NCI-H1694 (cell line): ENCODE measurements at places on chromosomes 4 and X.

GRCh38 chrX:23819385-23820234, 36.6 kb downstream of the SAT1 start:
- no peak for DNase-seq

DNA sequence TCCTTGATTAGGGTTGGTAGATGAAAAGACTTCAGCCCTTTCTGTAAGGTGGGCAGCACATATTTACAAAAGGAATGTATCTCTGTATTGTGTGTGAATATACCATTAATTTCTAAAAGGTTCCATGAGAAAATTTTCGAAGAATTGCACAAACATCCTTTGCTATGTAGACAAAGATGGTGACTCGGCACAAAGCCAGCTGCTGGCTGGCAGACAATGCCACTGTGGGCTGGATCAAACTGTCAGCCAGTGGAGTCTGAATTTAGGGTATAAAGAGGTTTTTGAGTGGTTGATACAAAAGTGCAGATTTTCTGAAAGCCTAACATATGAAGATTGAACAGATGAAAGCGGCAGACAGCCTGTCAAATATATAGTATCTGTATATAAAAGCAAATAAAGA, 5.6 kb upstream of the TXK start:
- DNase-seq: no peak

DNA sequence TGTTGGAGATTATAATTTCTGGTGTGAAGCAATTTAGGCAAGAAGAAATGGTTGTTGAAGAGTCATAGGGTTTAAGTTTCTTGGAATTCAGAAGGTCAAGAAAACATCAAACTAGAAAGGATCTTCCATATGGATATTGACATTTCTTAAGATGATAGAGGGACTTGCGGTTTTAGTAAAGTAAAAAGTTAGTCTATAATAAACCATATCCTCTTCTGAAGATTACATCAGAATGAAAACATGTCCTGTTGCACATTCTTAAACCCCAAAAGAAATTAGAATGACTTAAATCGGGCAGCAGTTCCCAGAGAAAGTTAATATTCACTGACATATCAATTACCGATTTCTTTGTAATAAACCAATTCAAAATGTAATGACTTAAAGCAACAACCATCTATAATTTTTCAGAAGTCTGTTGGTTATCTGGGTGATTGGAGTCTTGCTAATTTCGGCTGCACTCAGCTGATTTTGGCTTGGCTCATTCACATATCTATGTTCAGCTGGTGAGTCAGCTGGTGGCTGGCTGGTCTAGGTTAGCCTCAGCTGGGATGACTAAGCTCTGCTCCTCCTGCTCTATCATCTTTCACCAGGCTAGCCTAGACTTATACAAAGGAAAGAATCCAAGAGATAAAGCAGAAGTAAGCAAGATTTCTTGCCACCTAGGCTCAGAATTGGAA, 24.4 kb upstream of the DYNLT3 start:
- no peak for DNase-seq

GRCh38 chr4:147108409-147108808, 162.7 kb upstream of the TTC29 start:
- no peak for DNase-seq

DNA sequence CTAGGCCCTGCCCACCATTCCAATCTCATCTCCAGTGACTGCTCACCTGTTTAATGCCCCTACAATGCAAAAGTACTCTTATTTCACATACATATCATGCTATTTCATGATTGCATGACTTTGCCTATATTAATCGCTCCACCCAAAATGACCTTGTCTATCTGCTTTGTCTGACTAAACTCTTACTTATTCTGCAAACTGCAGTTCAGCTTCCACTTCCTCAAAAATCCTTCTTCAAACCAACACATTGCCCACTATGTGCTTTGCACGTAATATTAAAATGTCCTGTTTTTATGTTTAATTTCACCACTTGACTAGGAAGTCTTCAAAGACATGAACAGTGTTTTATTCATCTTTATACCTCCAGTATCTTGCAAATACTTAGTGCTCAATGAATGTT, 229.6 kb downstream of the OPHN1 start:
- DNase-seq: no peak

- no peak for DNase-seq
Observed at GRCh38 chrX:123648028-123648810, 84.6 kb downstream of the THOC2 start.

GRCh38 chr4:12139296-12139695, 710.6 kb upstream of the HS3ST1 start:
- no peak for DNase-seq

DNA sequence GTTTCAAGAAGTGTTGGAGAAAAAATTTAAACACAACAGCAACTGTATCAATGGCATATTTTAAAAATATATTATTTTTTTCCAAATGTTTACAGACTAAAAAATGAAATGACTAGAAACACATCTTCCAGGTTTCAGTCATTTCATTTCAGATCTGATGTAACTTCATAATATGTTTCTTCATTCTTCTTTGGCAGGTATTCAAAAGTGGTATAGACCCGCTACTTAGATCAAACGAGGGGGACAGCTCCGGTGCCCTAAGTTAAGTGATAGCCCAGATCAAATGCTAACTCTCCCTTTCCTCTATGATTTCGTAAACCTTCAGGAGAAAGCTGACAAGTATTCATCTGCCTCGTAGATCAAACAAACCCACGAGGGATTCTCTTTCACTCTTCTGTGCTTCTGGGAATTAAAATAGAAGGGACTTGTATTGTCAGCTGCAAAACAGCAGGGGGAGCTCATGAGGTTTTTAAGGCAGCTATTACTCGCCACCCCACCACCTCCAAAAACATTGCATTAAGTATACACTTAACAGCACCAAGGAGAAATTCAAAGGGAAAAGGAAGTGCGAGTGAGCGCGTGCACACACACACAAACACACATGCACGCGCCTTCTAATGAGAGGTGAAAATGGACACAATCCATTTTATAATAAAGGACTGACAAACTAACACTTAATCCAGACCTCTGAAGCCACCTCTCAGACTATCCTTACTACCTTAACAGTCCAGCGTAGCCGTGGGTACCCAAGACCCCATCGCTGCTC, 21.4 kb downstream of the HELT start:
- DNase-seq: peak; percentile 10

DNA sequence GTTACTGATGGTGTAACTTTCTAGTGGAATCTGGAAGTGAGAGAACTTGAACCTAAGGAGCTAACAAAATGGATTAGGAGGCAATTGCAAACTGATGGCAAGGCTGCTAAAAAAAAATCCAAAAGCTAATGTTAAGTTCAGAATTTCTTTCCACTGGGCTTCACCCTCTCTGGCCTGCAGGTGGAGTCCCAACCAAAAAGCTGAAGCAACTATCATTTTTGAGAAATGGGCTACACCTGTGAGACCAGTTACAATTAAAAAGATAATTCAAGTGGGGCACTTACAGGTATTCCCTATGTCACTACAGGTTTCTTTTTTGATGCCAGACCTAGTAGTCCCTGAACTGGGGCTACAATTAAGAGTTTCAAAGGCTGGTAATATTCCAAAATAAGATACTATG, 142.1 kb upstream of the FTHL17 start:
- no peak for DNase-seq
